NCI-H524 treated with DMSO at 0.1 percent for 48 hours (cell line): ENCODE measurements at places on chromosomes 3 and 15.

DNA sequence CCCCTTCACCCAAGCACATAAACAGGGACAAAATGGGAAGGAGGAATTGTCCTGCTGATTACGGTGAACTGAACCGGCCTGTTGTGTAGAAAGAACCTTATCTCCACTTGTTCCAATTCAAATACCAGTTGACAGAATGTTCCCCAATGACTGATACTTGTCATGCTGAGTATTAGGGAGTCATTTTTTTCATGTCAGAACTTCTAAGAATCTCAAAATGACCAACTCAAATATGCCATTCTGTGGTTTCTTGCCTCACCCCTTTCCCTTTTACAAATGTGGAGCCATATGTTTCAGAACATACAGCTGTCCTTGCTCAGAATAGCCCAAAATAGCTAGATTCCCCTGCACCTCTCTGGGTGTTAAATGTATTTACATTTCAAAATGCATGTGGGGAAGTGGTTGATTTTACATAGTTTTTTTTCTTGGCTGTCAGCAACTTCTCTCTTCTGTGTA lies 405.9 kb upstream of the TBL1XR1 start:
- no peak for DNase-seq

DNA sequence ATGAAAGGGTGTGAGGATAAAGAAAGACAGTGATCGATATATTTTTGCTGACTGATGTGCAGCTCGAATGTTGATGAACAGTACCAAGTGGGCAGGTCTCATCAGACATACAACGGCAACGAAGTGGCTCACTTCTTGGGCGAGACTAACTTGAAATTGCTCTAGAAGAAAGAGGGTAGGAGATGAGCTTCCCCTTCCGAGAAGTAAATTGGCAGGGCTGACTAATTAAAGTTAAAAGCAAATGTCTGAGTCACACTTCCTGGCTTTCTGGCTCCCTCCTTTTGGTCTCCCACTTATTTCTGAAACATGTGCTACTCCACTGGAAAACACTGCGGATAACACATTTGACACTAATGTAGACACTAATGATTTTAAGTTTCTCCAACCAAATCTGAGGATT lies 228.3 kb downstream of the ABHD5 start:
- DNase-seq = no peak

DNA sequence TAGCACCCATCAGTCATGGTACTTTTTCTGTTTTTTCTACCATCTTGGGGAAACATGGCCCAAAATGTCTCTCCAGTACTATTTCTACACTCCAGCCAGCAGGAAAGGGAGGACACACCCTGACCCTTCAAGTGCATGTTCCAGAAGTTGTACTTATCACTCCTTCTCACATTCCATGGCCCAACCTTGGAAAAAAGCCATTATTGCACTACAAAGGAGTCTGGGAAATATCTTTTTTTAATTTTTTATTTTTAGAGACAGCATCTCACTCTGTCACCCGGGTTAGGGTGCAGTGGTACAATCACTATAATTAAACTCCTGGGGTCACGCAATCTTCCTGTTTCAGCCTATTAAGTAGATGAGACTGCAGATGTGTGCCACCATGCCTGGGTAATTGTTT lies 100.0 kb upstream of the PPP2R3A start:
- DNase-seq = no peak

GRCh38 chr3:175479800-175480199 lies 620.7 kb downstream of the NAALADL2 start:
- no peak for DNase-seq

- no peak for DNase-seq
Observed at GRCh38 chr3:132404276-132404675, 13.0 kb upstream of the DNAJC13 start.

GRCh38 chr15:62067448-62068044 lies 769 bp downstream of the C2CD4A start:
- no peak for DNase-seq

- no peak for DNase-seq
Observed at GRCh38 chr15:68627995-68628394, 49.2 kb downstream of the CORO2B start.

- no peak for DNase-seq
Observed at GRCh38 chr15:25989327-25989726, 126.2 kb upstream of the ATP10A start.

- no peak for DNase-seq
Observed at GRCh38 chr3:127610105-127610504, 11.9 kb downstream of the MCM2 start.

DNA sequence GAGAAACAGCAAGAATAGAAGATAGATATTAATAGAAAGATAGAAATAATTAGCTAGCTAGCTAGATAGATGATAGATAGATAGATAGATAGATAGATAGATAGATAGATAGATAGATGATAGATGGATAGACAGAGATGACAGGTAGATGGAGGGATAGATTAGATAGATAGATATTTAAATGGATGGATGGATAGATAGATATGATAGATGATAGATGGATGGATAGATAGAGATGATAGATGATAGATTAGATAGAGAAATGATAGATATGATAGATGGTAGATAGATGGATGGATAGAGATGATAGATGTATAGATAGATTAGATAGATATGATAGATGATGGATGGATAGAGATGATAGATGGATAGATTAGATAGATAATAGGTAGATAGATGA lies 8.3 kb upstream of the ATP10A start:
- DNase-seq = no peak
